ENCODE measurements at places on chromosomes 2 and 18.

DNA sequence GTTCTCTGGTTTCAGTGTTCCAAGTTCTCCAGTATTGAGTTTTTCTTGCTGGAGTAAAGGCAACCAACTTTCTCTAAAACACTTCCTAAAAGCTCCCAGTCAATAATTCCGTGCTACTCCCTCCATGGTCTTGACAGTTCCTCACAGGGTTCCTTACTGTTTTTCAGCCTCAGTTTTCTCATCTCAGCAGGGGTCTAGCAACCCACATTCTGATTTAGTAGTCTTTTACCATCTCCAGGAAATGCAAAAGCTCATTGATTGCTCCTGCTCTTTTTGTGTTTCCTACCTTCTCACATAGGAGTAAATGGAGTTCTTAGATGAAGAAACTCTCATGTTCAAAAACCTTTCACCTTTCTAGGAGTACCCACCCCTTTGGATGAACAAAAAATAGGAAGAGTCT lies 978.8 kb upstream of the POU3F3 start:
- DNase-seq: no peak

DNA sequence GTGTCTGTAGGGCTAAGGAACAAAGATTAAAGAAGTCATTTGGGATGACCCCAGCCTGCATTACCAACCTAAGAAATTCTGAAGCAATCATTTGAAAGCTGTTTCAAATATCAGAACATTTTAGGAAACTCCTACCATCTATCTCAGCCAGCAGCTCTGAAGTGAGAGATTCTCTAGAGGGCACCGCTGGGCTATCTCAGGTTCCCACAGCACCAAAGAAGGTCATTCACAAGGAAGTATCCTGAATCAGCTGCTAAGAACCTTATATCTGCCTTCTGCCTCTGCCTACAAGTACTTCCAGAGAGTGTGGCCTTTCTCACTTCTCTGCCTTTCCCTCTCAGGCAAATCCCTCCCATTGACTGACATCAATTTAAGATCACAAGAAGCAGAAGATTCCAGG lies 13.4 kb upstream of the EVA1A start:
- DNase-seq: no peak

GRCh38 chr2:191302459-191303139 lies 57.4 kb downstream of the MYO1B start:
- DNase-seq: no peak

DNA sequence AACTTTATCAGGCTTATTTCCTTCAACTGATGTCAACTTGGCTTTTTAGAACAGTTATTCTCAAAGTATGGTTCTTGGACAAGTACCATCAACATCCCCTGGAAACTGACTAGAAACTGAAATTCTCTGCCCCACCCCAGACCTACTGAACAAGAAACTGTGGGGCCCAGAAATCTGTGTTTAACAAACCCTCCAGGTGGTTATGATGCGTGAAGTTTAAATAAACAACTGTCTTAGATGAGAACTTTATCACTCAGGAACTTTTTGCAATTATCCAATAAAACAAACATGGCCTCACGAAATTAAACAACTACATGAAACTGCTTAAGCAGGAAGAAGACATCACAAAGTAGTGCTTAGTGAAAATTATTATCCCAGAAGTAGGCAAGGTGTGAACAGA lies 4.4 kb downstream of the HIBCH start:
- no peak for DNase-seq

DNA sequence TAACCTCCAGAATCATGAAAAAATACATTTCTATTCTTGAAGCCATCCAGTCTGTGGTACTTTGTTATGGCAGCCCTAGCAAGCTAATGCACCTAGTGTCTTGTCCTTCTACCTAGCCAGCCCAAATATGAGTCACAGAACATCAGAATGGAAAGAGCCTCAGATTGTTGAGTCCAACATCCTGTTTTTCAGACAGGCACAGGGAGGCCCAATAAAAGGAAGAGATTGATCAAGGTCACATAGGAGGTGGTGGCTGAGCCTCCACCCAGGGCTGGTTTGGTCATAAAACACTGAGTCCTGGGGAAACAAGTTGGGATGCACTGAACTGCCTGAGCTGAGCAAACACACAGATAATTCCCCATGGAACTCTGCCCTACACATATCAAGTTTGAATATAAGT lies 195.5 kb downstream of the TTC32 start:
- no peak for DNase-seq

GRCh38 chr2:142871396-142871795 lies 6.1 kb upstream of the KYNU start:
- no peak for DNase-seq

GRCh38 chr18:52310651-52311050 lies 29.3 kb upstream of the DCC start:
- DNase-seq: no peak

GRCh38 chr2:70645733-70646419 lies 92.2 kb upstream of the TGFA start:
- no peak for DNase-seq

DNA sequence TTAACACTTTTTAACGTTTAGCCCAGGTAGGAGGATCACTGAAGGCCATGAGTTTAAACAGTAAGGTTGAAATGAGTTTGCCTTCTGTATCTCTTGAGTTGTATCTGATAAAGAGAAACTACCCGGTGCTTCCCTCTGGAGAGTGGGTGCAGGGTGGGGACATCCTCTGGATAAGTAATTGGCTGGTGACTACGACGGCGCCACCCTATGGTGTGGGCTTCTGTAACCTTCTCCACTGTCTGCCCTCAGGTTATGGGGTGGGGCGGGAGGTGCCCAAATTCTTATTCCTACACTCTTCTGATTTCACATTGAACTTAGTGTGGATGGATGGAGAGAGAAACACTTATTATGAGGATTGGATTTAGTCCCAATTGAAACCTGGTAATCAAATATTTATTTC lies 68.8 kb downstream of the LDLRAD4 start:
- DNase-seq: no peak

- DNase-seq: no peak
Observed at GRCh38 chr2:188937228-188938220, 36.6 kb upstream of the COL3A1 start.

GRCh38 chr2:222180619-222181018 lies 118.2 kb downstream of the PAX3 start:
- DNase-seq: no peak

DNA sequence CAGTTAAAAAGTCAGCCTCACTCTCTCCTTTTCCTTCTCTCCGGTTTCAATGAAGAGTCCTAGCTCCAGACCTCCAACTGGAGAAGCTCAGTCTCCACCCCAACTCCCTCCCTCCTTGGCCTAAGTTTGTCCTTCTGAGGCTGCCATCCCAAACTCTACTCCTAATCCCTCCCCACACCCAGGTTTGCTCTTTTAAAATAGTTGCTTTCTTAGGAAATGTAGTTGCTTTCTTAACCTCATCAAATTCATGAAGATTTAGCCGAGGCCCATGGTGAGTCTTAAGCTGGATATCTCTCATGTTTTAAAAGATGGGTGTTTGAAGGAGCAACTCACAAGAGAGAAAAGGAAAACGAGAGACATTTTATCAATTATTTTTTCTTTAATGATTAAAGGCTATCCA lies 937 bp upstream of the LANCL1 start:
- no peak for DNase-seq

DNA sequence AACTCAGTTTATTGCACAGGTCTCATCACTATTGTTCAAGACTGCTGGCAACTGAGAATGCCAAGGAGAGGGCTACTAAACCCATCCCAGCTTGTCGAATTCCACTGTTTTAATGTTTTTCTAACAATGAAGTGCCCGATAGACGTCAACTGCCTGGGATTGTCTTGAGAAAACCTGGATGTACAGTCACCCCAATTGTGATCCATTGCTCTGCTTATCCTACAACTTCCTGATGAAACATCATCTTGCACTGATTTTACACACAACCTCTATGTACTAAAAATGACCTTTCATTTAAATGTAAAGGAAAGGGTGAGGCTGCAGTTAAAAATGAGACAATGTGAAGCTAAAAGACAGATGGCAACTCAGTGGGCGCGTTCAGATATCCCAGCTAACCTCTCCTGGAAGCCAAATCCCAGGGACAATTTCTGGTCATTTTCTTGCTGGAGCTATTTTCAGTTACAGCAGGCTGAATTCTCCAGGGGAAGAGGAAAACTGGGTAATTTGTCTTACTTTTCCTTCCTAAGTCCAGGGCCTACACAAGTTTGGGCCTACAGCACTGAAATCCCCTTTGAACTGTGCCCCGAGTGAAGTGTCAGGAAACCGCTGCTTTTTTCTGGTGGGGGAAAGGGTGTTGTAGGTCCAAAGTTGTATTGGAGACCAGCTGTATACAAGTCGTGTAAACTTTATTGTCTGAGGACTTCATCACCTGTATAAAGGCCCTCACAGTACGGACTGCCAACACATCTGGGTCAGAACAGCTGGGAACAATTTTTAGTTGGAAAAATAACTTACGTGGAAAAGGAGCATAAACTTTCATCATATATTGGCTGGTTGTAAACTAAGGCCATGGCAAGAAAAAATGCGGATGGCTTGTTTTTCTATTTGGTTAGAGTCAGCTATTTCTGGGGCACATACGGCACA lies 68.9 kb upstream of the LTBP1 start:
- no peak for DNase-seq

GRCh38 chr2:115549611-115550130 lies 1107.2 kb downstream of the DPP10 start:
- DNase-seq: no peak

GRCh38 chr2:95539836-95540235 lies 52.0 kb upstream of the TRIM43 start:
- DNase-seq: no peak

All from activated effector memory CD4-positive, alpha-beta T cell treated with anti-CD3 and anti-CD28 coated beads, Interleukin-2, amount 50 U/mL, for 16 hours (primary cell).